Astrocyte of the spinal cord (primary cell): ENCODE measurements at places on chromosomes 5 and 9.

GRCh38 chr9:119332522-119332921, 36.7 kb downstream of the BRINP1 start:
- DNase-seq = no peak

GRCh38 chr9:136043441-136043991, 51.6 kb downstream of the NACC2 start:
- no peak for DNase-seq

DNA sequence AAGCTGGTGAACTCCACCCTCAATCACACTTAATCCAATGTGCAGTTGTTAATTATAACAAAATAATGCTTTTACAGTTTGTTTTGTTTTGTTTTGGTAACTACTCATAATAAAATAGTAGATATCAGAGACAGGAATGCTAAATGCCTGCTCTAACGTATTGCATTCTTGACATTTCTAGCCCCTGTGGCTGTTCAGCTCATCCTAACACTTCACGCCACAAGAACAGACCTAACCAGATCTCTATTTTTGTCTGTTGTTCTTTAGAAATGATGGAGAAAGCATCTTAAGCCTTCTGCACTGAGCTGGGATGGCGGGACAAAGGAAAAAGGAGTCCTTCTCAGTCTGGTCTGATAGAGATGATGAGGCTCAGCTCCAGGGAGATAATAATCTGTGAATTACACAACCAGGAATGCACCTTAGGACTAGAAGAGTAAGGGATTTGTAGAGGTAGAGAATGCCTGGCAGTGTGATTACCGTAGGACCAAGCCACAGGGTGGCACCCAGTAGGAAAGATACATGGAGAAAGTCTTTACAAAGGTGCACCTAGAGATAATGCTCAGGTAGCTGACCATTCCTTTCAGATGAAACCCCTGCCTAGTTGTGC, 628.8 kb downstream of the PDE4D start:
- no peak for DNase-seq

DNA sequence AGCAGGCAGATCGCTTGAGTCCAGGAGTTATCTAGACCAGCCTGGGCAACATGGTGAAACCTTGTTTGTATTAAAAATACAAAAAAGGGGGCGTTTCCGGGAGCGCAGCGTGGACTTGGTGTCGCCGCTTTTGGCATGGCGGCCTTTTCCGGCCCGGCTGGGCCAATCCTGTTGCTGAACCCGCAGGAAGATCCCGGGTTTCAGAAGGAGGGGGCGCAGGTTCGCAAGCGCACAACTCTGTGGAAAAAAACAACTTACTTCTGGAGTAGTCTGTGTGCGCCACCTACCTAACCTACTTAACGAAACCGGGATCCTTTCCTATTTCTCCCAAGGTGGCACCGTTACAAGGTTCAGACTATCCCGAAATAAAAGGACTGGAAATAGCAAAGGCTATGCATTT, 198.6 kb downstream of the MSX2 start:
- no peak for DNase-seq

GRCh38 chr5:31895199-31895820, 256.4 kb downstream of the PDZD2 start:
- DNase-seq = no peak

GRCh38 chr9:114345493-114346065, 15.9 kb downstream of the ORM2 start:
- no peak for DNase-seq

- no peak for DNase-seq
These were observed 99.8 kb downstream of the ATPSCKMT start for GRCh38 chr5:10149911-10150310.

DNA sequence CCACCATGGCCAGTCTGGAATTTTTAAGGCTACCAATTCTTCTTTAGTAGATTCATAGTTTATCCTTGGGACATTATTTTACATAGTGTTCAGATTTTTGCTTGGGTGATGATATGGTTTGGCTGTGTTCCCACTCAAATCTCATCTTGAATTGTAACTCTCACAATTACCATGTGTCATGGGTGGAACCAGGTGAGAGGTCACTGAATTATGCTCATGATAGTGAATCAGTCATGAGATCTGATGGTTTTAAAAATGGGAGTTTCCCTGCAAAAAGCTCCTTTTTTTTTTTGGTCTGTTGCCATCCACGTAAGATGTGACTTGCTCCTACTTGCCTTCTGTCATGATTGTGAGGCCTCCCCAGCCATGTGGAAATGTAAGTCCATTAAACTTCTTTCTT, 163.9 kb downstream of the GABRG2 start:
- DNase-seq = no peak

GRCh38 chr5:150295172-150295634, 5.6 kb upstream of the CAMK2A start:
- DNase-seq = peak; percentile 50

DNA sequence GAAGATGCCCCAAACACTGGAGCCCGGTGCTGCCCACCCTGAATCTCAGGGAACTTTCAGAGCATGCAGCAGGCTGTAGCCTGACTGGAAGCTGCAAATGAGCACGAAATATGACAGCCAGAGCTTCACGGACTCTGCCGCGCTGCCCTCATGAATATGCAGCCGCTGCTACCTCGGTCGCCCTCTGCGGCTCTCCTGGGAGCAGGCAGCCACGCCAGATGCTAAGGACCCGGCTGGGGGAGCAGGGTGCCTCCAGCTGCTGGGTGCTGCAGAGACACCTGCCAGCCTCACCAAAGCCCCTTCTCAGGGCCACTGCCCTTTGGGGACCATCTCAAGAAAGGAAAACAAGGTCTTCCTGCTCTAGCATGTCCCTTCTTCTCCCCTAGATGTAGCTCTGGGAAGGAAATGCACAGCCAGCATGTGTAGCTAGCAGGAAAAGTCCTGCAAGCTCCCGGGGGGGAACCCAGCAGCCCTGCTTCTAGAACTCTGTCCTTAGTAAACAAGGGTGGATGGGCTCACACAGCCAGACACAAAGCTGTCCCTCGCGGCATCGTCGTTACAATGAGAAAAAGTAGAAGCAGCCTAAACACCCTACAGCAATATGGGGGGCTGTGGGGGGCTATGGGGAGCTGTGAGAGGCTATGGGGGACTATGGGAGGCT, 56.8 kb upstream of the OLFM1 start:
- DNase-seq = no peak

- no peak for DNase-seq
These were observed 104.2 kb downstream of the TRIM32 start for GRCh38 chr9:116791326-116791725.

DNA sequence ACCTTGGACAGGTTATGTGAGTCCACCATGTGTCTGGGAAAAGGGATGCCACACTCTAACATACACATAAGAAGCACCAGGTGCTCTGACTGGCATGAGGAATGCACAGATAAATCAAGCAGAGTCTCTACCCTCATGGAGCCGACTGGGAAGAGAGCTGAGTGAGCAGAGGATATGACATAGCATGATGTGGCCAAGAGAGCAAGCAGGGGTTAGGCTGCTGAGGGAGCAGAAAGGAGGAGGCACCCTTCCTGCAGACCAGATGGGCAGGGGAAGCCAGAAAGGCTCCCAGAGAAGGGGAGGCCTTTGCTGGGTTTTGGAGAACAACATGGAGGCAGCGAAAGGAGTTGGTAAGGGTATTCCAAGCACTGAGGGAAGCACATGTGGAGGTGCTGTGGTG, 223.1 kb downstream of the GNA14 start:
- peak; percentile 12 for DNase-seq

DNA sequence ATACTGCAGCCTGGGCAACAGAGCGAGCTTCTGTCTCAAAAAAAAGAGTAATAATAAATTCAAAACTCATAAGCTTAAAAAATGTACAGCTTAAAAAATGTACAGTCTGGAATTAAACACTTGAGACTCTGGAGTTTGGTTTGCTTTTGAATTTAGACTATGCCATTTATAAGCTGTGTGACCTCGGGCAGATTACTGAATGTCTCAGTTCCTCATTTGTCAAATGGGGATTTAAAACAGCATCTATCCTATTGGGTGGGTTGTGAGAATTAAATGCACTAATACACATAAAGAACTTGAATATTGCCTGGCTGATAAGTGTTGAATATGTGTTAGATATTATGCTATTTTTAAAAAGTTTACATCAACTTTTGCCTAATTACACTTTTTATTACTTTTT, 98.4 kb downstream of the SCAMP1 start:
- no peak for DNase-seq

- DNase-seq = peak; percentile 85
These were observed 172.6 kb upstream of the S1PR3 start for GRCh38 chr9:88818495-88819201.

DNA sequence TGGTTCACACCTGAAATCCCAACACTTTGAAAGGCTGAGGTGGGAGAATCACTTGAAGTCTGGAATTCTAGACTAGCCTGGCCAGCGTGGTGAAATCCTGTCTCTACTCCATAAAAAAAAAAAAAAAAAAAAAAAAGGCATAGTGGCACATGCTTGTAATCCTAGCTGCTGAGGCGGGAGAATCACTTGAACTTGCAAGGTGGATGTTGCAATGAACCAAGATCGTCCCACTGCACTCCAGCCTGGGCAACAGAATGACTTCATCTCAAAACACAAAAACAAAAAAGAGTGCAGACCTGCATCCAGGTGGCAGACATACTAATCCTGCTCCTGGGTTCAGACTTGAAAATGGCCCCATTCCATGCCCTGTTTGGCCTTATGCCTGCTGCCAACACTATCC, 21.8 kb upstream of the ADAMTS19 start:
- DNase-seq = no peak

- DNase-seq = no peak
These were observed 70.4 kb downstream of the RAPGEF1 start for GRCh38 chr9:131669269-131670157.
